Dermis blood vessel endothelial cell (primary cell): ENCODE measurements at places on chromosomes 3 and 15. TPM values are rescaled to one million over a fixed set of nuclear protein-coding genes. Genes with fewer than 3 reads are reported as not detected.

Gene ABCC5
- total RNA-seq = 13.7 and 19.1 TPM in 2 replicates

Gene CHRNA7
- 0.34 and 0.79 TPM in 2 replicates for total RNA-seq

Gene AEN
- 58.9 and 73.0 TPM in 2 replicates for total RNA-seq

Gene DGKG
- total RNA-seq = under 0.01 and 0.42 TPM in 2 replicates

Gene CLDN11
- 103 and 515 TPM in 2 replicates for total RNA-seq

Gene MANF
- 100 and 134 TPM in 2 replicates for total RNA-seq

Gene FMN1
- total RNA-seq = 0.09 and 0.17 TPM in 2 replicates

Gene C3orf33
- total RNA-seq = 0.98 and 2.0 TPM in 2 replicates

Gene HRG
- total RNA-seq = not detected in 2 replicates

Gene DUOXA1
- total RNA-seq = not detected in 2 replicates

Gene SOX2
- 0.05 TPM in 1 of 2 replicates, not detected in the other for total RNA-seq

Gene PLIN1
- under 0.01 TPM in 1 of 2 replicates, not detected in the other for total RNA-seq

Gene SLC22A13
- total RNA-seq = 0.17 and 0.19 TPM in 2 replicates

Gene ZNF80
- total RNA-seq = not detected in 2 replicates

Gene SNX22
- total RNA-seq = 0.23 and 0.34 TPM in 2 replicates

Gene GALNT15
- total RNA-seq = 104 and 175 TPM in 2 replicates

Gene PRSS50
- not detected in 2 replicates for total RNA-seq

Gene ZIC4
- not detected in 2 replicates for total RNA-seq

Gene CIDEC
- total RNA-seq = not detected in 2 replicates

Gene DNAH12
- total RNA-seq = under 0.01 and 0.17 TPM in 2 replicates

Gene CCDC39
- total RNA-seq = under 0.01 and 0.34 TPM in 2 replicates

Gene WDR49
- total RNA-seq = 0.09 and 0.51 TPM in 2 replicates

Gene CAMK2N2
- total RNA-seq = not detected in 2 replicates

Gene MTMR10
- total RNA-seq = 76.1 and 109 TPM in 2 replicates

Gene TUSC2
- total RNA-seq = 19.7 and 20.8 TPM in 2 replicates

Gene GOLGA6L24
- not detected in 2 replicates for total RNA-seq

Gene LEKR1
- 0.14 and 0.17 TPM in 2 replicates for total RNA-seq

Gene COL6A5
- not detected in 2 replicates for total RNA-seq

Gene GOLGA6B
- not detected in 2 replicates for total RNA-seq

Gene IL17RB
- total RNA-seq = 0.19 TPM in 1 of 2 replicates, not detected in the other

Gene GNB4
- 70.5 and 93.4 TPM in 2 replicates for total RNA-seq

Gene ATP8B4
- total RNA-seq = 0.98 and 1.7 TPM in 2 replicates

Gene MCF2L2
- total RNA-seq = 0.34 and 0.84 TPM in 2 replicates

Gene ICE2
- total RNA-seq = 30.8 and 37.7 TPM in 2 replicates

Gene USP4
- total RNA-seq = 28.8 and 29.7 TPM in 2 replicates

Gene EIF3J
- 49.7 and 93.9 TPM in 2 replicates for total RNA-seq
